ENCODE measurements at places on chromosomes 2 and 18.

GRCh38 chr2:12257476-12257875 lies 459.3 kb upstream of the TRIB2 start:
- DNase-seq, result no peak

- DNase-seq, result no peak
These were observed 10.1 kb upstream of the TMEM185B start for GRCh38 chr2:120233292-120233691.

GRCh38 chr2:189152483-189152882 lies 27.1 kb downstream of the COL5A2 start:
- no peak for DNase-seq

GRCh38 chr18:12843420-12844350 lies 40.4 kb downstream of the PTPN2 start:
- DNase-seq, result no peak

DNA sequence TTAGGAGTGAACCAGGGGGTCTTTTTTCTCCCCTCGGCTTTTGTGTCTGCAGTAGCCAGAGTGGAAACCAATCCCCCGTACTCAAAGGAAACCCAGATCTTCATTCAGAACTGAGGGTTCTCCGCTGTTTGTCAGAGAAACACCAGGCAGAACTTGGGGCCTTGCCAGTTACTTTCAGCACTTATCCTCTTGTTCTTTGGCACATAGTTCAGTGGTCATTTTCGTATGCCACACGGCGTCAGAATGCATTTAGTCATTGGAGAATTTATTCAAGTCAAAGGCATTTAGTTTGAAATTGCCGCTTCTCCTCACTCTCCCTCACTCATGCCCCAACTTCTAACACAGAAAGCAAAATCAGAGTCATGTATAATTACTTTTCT lies 102.9 kb downstream of the CABLES1 start:
- DNase-seq, result no peak

GRCh38 chr2:205822579-205822978 lies 140.3 kb downstream of the NRP2 start:
- DNase-seq, result no peak

DNA sequence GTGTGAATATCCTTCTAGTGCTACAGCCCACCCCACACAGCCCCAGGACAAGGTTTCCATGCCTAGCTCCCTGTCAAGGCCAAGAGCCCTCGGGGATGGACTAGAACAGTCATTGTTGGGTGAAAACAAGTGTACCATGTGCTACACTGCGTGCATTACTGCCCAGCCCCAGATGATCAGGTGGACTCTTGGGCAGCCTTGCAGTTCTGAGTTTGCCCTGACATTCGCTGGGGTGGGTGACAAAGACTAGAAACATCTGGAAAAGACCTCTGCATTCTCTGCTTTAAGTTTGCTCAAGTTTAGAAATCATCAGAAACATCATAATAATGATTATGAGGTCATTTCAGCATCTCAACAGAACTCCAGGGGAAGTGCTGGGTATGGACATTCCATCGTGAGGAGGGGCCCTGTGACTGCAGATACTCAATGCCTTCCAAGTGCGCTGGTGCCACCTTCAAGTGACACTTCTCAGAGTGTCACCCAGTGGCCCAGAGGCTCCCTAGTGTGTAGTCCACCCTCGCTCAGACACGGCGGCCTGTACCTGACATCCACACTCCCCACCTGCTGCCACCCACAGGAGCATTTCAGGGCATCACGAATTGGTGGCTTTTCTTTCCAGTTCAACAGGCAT lies 5.3 kb upstream of the PXDN start:
- DNase-seq, result peak; percentile 47

- DNase-seq, result no peak
These were observed 7.2 kb downstream of the CCDC68 start for GRCh38 chr18:54952026-54952425.

DNA sequence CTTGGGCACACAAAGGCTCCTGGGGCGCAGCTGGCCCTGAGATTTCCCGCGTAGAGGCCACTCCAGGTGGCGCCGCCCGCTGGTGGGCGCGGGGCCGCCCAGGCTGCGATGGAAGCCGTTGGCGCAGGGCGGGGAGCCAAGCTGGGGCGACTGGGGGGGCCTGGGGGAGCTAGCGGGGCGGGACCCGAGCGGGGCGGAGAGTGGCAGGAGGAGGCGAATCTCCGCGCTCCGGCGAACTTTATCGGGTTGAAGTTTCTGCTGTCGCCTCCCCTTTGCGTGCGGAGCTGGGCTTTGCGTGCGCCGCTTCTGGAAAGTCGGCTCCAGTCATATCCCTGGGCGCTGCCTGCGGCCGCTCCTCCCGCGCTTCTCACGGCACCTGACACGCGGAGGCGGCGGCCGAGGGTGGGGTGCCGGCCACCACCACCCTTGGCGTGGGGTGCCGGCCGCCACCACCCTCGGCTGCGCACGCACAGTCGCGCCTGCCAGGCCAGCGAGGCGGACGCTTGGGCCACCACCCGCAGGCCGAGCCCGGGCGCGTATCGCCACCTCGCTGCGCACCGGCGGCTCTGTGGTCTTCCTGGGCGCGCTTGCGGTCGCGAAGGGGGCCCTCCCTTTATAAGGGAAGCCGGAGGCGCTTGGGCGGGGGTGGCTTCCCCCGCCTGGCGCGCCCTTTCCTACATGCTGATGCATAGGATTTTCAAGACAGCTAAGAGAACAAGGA lies 919 bp upstream of the CYP1B1 start:
- peak; percentile 69 for DNase-seq

DNA sequence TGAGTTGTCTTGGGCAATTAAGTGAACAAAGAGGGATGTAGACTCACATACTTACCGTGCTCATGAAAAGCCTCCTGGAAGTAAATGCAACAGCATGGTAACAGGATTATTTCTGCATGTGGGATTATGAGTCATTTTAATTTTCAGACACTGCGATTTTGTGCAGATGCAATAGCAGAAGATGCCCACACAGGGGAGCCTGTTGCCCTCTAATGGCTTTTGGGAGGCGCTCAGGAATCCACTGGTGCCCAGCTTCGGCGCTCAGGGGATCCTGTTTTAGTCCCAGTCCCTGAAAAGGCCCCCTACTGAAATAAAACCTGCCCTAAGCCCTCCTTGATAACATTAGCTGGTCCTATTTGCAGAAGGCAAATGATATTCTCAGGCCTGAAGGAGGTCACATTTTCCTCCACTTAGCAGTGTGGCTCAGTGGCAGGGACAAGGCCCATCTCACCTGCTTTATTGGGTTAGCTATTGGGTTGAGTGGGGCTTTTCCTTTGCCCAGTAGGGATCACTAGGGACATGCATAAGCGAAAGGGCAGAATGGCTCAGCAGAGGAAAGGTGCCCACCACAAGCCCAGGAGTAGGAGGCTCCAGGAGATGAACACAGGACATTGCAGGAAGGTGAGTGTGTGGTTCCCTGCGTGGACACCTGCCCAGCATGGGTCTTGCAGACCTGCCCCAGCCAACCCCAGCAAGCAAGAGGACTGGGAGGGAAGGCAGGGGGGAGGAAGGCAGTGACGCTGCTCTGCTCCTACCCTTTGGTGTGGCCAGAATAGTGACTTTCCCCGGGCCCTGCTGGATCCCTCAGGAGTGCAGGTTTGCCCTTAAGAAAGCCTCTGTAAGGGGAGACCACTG lies 26.5 kb upstream of the KCNS3 start:
- DNase-seq, result no peak

GRCh38 chr2:233204286-233204936 lies 47.1 kb upstream of the ATG16L1 start:
- no peak for DNase-seq

DNA sequence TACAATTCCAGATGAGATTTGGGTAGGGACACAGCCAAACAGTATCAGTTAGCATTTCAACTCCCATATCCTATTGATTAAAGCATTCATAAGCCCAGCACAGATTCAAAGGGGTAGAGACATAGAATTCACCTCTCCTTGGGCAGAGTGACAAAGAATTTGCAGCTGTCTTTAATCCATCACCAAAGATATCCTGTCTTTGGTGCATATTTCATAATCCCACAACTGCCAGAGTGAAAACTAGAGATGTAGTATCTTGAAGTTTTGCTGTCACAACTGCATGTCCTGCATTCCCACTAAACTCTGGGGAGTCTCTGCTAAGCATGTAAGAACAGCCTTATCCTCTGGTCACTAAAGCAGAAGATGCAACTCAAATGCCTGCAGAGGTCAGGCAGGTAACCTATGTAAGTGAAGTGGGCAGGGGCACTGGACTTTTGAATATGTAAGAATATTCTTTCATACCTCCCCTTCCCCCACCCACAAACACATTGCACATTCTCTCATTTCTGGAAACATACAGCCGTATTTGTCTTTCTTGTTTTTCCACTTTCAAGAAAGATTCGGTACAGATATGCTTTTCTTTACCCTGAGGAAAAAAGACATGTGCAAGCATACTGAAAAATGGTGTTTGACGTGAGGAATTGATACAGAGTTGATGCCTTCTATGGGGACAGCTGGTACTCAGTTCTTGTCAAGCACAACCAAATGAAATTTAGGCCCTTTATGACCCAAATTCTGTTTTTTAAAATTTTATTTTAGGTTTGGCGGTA lies 283.1 kb downstream of the SP3 start:
- no peak for DNase-seq

DNA sequence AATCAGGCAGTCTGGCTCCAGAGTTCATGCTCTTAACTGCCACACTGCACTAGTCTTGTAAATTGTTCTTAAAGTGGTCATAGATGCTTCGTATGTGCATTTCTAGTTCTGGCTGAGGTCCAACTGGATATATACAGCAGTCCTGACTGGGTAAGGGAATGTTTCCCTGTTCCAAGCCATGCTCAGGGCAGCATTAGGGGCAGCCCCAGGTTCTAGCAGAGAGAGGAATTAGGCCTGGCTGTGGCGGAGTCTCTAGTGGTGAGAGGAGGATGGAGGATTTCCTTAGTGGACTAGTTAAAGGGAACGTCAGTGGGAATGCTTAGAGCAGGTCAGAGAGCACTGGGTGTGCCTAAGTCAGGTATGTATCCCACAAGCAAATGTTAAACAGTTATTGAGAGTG lies 28.0 kb downstream of the UBE2E3 start:
- DNase-seq, result no peak

DNA sequence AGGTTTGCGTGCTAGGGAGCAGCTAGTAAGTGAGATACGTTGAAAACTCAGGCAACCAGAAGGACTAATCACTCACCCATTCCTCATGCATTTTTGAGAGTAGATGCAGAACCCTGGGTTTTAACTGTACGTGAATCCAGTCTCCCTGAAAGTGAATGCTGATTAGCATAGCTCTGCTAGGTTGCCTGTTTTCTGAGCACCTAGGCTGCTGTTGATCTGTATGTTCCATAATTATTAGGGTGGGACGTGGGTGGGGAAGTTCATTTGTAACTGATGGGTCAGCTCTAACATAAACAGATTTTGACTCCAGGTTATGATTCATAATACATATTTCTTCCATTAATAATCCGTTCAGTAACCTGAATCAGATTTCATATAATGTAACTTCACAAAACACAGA lies 379.0 kb upstream of the FANCL start:
- no peak for DNase-seq

DNA sequence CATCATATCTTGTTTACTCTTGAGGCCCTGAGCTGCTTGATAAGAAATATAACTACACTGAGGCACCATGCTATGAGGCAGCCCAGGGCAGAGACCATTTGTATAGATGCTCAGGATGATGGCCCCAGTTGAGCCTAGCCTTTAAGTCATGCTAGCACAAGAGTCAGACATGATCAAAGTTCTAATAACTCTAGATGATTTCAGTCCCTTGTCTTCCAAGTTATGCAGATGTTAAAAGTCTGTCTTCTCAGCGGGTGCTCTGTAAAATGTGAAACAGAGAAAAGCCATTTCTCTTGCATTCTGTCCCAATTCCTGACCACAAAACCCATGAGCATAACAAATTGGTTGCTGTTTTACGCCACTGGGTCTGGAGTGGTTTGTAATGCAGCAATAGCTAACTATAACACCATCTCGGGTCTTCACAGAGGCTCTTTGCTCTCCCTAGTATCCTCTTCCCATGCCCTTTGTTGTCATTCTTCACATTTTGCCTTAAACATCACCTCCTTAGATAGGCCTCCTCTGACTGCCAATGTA lies 49.6 kb downstream of the NXPH2 start:
- no peak for DNase-seq

GRCh38 chr2:99754210-99754609 lies 264.4 kb upstream of the REV1 start:
- DNase-seq, result no peak

DNA sequence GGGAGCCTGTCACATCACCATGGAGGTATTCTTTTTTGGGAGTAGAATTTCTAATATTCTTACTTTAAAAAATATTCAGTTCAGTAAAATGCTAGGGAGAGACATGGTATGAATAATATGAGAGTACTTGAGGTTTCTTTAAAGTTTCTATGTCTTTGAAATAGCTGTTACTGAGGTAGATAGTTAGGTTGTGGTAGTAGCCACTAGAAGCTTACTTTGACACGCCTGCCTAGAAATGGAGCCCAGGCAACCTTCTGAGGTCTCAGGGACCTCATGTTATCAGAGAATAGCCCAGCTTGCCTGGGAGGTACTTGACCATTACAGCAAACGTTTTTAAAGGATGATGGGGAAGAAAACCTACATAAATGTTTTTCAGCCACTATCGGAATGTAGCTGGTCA lies 131.2 kb downstream of the AGPS start:
- no peak for DNase-seq

- no peak for DNase-seq
These were observed 51.2 kb upstream of the GLI2 start for GRCh38 chr2:120684289-120685065.

DNA sequence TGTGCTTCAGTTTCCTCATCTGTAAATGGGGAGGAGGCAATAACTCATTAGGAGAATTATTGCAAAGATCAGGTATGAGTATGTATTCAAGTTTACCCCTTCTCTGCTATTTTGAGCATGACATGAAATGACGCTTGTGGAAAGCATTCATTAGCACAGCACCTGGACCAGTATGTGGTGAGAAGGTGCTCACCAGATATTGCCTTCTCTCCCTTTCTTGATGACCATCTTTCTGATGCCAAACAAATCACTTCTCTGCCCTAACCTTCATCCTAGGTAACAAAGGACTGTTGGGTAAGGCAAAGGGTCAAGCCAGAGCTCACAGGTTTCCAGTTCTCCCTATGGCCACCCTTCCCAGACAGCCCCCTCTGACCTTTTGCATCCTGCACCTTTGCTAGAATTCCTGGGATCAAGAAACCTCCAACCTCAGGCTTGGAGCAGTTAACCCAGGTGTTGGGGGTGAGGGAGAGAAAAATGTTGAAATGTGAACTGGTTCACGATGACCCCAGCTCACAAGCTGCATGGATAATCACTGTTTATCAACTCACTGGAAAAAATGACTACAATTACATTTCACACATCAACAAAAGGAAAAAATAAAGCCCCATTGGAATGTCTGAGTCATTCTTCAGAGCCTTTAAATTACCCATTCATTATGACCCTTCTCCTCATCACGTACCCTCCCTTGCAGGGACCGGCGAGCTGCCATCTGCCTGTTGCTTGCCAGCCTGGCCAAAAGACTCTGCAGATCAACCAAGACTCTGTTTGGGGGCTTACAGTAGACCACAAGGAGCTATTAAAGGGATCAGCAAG lies 41.6 kb downstream of the LBH start:
- DNase-seq, result no peak
